ENCODE measurements at places on chromosomes 4 and X.

- DNase-seq, result no peak
These were observed 1187.6 kb downstream of the RPA4 start for GRCh38 chrX:98071331-98071730.

DNA sequence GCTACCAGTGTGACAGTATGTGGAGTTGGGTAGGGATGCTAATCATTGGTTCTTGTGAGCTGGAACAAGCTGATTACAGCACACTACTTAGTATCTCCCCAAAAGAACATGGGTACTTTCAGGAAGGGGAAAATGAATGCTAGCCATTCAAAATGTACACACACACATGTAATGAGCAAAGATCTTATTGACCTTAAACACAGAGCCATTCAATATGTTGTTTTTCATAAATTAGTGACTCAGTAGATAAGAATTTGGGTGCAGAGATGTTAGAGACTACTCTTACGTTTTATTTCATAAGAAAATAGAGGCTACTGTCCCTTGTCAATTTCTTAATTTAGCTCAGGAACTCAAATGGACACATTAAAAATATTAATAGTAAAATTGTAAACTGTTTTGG, 509.5 kb upstream of the ATOH1 start:
- no peak for DNase-seq

- DNase-seq, result no peak
These were observed 47.4 kb upstream of the APOOL start for GRCh38 chrX:84956304-84956703.

DNA sequence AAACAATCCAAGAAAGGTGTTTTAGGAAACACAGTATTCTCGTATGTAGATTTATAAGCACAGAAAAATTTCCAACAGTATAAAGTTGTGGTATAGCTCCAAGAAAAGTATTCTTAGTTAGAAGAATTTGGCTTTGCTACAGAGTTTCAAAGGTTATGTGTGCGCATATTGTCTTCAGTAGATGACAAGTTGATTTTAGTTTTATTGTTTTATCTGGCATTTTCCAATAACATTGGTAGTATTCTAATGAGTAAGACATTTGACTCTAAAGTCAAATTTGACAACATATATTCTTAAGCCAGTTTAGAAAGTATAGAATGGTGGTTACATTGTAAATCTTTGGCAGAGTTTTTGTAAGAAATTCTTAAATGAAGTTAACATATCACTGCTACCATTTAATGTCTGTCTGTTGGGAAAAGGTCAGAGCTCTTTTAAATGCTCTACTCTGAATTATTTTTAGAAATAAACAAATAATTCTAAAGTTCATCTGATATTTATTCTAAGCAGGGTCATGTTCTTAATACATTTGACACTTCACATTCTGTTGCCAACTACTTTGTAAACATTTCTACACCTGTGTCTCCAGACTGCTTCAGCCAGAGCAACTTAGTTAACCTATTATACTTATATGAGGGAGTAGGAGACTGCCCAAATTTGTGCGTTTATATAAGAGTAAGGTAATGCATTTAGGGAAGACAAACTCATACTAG, 30.0 kb downstream of the CLCN3 start:
- DNase-seq, result no peak

GRCh38 chrX:135985973-135986310, 707 bp downstream of the SLC9A6 start:
- no peak for DNase-seq

DNA sequence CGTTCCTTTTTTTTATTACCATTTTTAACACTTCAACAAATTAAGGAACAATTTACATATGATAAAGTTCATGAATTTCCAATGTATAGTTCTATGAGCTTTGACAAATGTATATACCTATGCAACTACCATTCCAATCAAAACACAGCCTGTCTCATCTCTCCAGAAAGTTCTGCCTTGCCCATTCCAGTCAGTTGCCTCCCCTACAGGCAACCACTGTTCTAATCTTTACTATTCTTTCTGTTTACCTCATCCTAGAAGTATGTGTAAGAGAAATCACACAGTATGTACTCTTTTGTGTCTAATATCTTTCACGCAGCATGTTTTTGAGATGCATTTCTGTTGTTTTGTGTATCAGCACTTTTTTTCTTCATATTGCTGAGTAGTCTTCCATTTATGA, 224.9 kb downstream of the KIT start:
- no peak for DNase-seq

DNA sequence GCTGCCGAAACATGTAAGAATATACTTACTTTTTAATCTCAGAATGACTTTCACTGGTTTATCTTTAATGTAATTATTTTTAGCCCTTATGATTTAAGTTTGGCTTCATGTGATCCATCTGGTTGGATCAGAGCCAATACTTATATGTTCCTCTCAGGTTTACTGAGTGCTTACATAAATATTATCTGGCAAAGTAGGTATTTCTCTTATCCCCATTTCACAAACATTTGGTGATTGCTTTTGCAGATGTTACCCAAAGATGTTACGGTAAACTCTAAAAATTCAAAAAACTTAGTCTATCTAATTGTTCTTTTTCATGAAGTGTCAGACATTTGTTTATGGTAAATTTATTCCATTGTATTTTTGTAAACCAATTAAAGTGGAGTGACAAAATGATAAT, 115.0 kb upstream of the TLL1 start:
- no peak for DNase-seq

DNA sequence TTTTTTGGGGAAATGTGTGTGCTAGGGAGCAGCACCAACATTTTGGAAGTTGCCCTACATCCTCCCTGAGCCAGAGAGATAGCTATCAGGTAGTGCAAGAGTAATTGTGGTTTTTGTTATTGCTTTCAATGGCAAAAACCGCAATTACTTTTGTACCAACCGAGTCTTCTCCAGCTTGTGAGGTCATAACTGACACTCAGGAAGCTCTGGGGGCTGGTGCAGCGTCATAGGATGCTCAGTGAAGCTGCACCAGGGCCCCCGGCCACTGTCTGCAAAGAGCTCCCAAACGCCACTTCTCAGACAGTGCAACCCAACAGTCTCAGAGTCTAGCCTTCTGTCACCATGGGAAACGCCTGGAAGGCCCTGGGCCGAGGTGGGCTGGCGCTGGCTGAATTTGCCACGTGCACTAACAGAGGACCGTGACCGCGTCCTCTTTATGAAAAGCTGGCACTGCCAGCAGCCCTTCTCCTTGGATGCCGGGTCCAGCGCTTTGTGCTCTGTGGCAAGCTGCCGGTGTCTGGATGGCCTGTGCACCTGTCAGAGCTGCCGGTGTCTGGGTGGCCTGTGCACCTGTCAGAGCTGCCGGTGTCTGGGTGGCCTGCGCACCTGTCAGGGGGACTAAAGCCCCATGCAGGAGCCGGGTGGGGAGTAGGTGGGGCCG, 19.4 kb downstream of the SH3TC1 start:
- DNase-seq, result no peak

GRCh38 chr4:2248044-2248780, 6.3 kb upstream of the HAUS3 start:
- peak; percentile 23 for DNase-seq

DNA sequence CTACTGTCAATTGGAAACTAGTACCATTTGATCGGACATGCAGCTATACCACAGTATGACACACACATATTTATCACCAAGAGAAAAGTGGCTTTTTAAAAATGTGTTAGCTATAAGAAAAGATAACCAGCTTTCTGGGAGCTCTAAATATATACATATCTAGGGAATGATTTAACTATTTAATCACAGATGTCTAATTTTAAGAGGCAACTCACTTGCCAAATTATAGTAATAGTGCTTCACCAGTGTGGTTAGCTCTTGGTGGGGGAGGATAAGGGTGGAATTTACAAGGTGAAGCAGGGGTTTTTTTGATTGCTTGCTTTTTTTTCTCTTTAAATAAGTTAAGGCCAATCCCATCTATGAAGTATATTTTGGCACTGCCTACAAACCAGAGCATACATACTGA, 547.7 kb upstream of the DIPK2B start:
- DNase-seq, result no peak

DNA sequence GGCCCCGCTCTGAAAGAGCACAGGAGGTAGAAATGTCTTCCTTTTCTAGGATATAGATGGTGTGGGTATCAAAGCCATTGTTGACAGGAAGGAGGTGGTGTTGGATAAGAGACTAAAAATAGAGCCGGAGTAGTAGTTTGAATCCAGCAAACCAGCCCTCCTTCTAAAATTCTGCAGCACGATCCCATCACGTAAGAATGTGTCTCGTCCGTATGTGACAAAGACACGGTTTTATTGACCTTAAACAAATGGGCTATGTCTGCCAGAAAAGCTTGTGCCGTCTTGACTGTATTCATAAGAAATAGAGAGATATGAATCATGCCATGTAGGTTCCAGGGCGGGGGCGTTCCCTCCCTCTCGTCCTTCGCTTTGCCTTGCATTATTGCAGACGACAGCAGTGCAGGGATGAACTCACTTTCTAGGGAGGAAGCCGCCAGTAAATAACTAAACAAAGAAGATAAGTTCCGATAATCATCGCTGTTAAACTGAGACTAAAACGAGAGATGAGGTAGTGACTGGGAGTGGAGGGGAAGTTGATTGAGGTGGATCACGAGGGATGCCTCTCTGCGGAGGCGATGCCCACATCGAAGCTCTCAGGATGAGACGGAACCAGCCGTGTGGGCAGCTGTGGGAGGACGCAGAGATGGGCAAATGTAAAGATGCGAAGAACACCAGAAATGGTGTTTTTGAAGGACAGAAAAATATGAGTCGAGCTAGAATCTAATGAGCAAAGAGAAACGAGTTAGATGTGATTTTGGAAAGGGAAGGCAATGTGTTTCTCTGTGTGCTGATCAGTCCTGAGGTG, 3.4 kb downstream of the TENM3 start:
- DNase-seq, result no peak

DNA sequence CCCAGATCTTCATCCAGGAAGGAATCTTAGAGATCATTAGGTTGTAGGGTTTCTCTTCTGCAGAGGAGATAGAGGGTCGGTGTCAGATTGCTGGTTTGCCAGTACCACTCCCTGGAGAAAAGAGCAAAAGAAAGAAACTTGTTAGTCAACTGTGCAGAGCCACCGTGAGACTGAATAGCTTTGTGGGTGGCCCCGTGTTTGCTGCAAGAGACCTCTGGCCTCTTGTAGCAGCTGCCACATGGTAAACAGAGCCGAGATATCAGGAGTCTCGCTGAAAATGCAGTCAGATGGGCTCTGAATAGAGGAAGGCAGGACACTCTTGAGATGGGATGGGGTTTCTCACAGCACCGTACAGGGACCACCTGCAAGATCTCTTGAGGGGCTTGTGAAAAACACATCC, 149.7 kb downstream of the PTTG2 start:
- DNase-seq, result no peak

- no peak for DNase-seq
These were observed 134.0 kb downstream of the MID1 start for GRCh38 chrX:10486373-10486772.

GRCh38 chr4:1537410-1538095, 131.3 kb upstream of the NKX1-1 start:
- DNase-seq, result no peak

GRCh38 chrX:124860736-124861135, 458.9 kb upstream of the TEX13C start:
- DNase-seq, result no peak

DNA sequence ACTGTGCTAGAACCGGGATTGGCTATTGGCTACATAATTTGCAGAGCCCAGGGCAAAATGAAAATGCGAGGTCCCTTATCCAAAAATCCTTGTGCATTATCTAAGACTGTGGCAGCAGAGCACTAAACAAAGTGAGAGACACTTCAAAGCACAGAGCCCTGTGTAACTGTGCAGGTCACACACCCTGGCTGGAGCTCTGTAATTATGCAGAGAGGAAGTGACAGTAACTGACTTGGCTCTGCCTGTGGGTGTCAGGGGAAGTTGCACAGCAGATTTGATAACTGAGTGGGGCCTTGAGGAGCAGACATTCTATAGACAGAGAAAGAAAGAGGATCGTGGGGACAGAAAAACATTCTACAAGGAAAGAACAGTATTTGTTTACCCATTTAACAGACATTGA, 173.5 kb upstream of the FMR1 start:
- no peak for DNase-seq

DNA sequence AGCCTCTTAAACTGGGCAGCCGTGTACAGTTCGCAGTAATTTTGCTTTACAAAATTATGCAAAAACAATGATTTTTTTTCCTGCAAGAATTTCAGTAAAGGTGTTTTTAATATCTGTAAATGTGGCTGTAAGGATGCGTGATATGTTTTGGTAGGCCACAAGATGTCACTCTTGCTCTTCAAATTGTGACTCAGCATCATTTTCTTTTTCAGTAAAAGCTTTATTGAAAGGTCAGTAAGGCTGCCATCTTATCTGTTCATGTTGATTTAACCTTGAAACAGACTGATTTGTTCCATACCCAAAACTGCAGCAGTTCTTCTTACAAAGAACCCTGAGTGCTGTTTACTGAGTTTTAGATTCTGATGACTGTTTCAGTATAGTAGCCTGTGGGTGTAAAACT, 39.9 kb downstream of the TXLNG start:
- DNase-seq, result no peak

GRCh38 chr4:109494563-109494962, 60.9 kb downstream of the SEC24B start:
- no peak for DNase-seq

GRCh38 chrX:136028383-136028984, 43.2 kb downstream of the SLC9A6 start:
- no peak for DNase-seq

DNA sequence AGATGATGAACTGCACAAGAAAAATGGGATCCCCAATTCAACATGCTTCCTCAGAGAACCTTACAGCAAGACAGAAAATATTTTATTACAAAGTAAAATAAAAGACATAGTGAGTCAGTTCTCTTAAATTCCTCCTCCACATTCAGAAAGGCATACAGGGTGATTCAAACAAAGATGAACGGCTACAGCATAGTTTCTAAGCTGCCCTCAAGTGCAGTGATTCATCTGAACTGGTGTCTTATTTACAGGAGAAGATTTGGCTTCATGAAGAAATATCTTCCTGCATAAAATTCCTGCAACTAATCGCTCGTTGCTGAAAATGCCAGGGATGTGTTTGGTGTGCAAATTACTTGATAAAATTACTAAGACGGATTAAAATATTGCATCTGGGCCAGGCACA, 103.6 kb downstream of the PRKX start:
- DNase-seq, result no peak

- DNase-seq, result no peak
These were observed 10.5 kb upstream of the ADD1 start for GRCh38 chr4:2832981-2833670.

- no peak for DNase-seq
These were observed 156.6 kb downstream of the FAM13A start for GRCh38 chr4:88900432-88900831.

DNA sequence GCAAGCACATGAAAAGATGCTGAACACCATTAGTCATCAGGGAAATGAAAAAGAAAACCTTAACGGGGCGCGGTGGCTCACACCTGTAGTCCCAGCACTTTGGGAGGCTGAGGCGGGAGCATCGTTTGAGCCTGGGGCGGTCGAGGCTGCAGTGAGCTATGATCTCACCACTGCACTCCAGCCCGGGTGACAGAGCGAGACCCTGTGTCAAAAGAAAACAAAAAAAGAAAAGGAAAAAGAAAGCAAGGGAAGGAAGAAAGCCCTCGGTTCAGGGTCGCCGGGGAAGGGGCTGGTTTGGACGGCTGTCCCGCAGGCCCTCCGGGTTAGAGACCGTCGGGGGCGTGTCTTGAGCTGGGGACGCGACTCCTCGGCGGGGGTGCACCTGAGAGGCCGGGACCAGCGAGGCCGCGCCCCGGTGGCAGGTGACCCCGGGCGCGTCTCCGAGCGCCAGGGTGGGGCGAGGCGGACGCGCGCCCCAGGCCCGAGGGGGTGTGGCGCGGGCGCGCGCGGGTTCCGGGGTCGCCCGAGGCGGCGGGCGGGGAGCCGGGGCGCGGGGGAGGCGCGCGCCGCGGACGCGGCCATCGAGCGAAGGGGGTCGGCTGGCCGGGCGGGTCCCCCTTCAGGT, 478 bp upstream of the PLXNA3 start:
- peak; percentile 76 for DNase-seq
